ENCODE measurements at places on chromosomes 5 and 9.

- no peak for DNase-seq
These were observed 78.1 kb upstream of the SPATA31C2 start for GRCh38 chr9:88216126-88216995.

GRCh38 chr5:44542470-44542869 lies 153.2 kb upstream of the FGF10 start:
- no peak for DNase-seq

DNA sequence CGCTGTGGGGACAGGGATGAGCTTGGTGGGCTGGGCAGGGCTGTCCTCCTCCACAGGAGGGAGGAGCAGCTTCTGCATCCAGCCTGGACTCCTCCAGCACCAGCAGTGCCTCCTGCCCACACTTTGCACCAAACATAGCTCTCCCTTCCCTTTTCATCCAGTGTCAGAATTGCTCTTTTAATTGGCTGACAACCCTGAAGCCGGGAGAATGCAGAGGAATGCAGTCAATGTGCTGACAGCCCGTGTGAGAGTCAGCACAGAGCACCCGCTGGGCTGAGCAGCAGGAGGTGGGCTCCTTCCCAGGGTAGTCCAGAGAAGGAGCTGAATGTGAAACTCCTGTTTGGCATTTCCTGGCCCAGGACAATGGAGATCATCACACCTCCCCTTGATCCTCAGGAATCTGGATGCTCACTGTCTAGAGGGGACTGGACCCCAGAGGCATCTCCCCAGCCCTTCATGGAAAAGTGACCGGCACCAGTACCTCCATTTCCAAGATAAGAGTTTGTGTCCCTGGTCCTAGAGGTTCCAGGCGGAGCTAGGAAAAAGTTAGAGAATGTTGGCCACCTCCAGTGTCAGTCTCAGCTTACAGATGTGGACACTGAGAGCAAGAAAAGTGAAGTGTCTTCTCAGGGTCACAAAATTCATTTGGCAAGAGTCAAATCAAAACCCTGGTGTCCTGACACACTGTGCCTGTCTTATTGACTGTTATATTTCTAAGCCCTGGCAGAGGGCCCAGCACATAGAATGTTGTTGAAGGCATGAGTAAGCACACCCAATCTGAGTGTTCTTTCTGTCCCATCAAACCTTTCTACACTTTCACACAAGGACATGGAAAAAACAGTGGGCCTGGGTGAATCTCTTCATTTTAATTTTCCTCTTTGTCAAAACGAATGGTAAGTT lies 202.1 kb downstream of the SNX18 start:
- no peak for DNase-seq

DNA sequence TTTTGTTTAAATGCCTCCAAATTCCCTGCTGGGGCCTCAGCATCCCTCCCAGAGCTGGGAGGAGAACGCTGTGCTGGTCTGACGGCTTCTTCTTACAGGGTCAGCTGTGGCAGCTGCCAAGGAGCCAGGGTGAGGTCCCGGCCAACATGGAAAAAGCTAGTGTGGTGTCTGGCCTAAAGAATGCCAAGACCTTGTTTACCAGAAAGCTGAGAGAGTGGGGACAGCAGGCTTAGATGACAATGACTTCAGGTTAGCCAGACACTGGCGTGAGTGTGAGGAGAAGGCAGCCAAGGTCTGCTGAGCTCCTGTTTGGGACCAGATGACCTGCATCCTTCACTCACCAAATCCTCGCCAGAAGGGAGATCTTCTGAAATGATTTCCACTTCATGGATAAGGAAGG lies 112.5 kb downstream of the CRB2 start:
- no peak for DNase-seq

- no peak for DNase-seq
These were observed 7.5 kb upstream of the FAM120AOS start for GRCh38 chr9:93460689-93461413.

- DNase-seq, result no peak
These were observed 113.9 kb downstream of the ARRDC3 start for GRCh38 chr5:91269198-91269597.

DNA sequence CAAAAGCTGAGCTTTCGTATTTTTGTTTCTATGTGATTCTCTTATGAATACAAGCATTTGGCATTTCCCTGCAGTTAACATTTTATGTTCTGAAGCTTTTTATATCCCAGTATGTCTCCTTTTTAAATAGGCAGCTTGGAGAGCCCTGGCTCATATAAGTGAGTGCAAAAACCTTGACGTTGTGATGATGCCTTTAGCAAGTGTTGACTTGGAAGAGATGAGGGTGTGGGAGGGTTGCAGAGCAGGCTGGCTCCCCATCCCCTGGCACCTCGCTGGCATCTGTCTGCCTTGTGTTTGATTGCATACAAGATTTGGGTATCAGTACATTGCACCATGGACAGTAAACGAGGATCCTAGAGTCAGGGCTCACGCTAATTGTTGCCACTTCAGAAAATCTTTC lies 42.1 kb upstream of the DIRAS2 start:
- DNase-seq, result no peak

DNA sequence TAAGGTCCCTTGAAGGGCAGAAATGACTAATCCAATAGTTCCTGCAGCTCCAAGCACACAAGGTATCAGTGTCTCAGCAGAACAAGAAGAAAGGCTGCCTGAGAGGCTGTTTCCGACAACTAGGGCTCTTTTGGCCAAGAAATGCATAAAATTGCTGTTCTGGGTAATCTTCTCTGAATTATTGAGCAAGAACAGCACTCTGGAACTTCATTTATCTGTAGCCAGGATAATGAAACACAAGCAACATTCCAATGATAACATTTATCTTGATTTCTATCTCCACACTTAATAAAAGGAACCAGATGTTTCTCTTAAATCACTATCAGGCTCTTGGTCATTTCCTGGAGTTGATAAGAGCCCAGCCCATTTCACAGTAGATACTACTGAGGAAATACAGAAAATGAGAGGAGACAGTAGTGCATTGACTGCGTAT lies 17.0 kb upstream of the AUH start:
- DNase-seq, result no peak

DNA sequence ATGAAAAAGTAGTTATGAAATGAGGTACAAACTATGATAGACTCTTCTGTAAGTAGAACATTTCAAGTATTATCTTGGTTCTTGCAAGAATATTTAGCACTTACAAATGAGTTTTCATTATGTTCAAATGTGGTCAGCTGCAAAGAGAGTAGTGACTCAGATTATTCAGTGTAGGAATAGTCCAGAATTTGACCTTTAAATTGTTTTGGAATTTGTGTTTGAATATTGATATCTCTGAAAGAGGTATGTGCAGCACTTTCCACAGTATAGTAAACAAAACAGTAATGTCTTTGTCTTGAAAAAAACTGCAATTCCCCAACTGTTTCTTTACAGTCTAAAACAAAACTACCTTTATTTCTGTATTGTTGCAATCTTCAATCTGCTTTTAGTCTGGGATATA lies 56.1 kb downstream of the WDR70 start:
- no peak for DNase-seq

- DNase-seq, result no peak
These were observed 875.4 kb upstream of the WWC1 start for GRCh38 chr5:167415779-167416746.

GRCh38 chr5:31161781-31162181 lies 31.7 kb upstream of the CDH6 start:
- no peak for DNase-seq

- no peak for DNase-seq
These were observed 30.4 kb downstream of the GADD45G start for GRCh38 chr9:89634995-89635742.

- DNase-seq, result no peak
These were observed 193.7 kb upstream of the NREP start for GRCh38 chr5:111950660-111951059.

DNA sequence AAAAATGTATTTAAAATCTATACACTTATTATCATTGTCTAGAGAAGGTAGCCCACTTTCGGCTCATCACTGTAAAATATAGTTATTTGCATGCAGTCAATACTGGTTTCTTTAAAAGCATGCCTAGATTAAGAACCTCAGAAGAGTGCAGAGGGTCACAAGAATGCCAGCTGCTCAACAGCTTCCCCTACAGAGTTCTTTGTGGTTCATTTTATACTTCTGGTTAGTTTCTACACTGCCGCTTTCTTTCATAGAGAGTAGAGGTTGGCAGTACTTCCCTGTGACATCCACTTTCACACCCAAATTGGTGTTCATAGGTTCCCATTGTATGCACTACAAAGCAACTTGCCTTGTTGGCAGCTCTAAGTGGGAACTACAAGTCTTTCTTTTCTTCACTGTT lies 137.3 kb downstream of the KIAA0825 start:
- DNase-seq, result no peak

GRCh38 chr9:130891688-130892476 lies 4.7 kb downstream of the QRFP start:
- peak; percentile 24 for DNase-seq

GRCh38 chr5:87307796-87308423 lies 40.2 kb downstream of the RASA1 start:
- DNase-seq, result no peak

- DNase-seq, result no peak
These were observed 35.5 kb upstream of the CDKN2B start for GRCh38 chr9:22044583-22044982.

DNA sequence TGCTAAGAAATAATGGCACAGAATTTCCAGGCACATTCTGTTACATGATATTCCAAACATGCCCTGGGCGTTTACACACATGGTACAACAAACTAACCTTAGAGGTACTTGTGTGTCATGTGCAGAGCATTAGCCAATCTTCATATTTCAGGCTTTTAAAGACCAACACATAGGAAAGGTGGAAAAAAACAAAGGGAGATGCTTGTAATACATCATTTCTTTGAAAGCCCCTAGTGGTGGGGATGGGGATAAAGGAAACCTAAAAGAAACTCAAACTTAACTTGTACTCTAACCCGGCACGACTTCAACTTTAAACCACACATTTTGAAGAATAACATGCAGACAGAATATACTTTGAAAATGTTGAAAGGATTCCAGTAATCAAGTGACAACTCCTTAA lies 133.6 kb downstream of the PTPRD start:
- DNase-seq, result no peak

GRCh38 chr9:121283856-121284732 lies 16.1 kb downstream of the GSN start:
- DNase-seq, result no peak

- DNase-seq, result no peak
These were observed 14.6 kb downstream of the MRPS27 start for GRCh38 chr5:72305194-72306142.

GRCh38 chr9:96242811-96243210 lies 59.2 kb downstream of the HSD17B3 start:
- DNase-seq, result no peak

DNA sequence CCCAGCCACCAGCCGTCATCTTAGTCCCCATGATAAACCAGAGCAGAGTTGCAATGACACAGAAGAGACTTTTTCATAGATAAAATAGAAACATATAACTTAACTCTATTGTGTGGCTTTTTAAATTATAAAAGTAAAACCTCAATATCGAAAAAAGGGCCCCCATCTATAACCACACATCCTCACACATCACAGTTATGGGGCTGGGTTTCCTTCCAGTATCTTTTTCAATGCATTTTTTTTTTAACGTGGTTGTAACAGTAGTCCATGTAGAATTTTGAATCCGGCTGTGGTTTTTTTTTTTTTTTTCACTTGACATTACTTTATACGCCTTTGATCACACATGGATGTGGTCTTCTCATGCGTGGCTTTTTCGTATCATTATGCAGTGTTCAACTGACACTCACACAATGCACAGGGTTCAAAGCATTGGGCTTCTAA lies 77.4 kb downstream of the CFAP77 start:
- DNase-seq, result no peak

GRCh38 chr5:127440831-127441230 lies 76.6 kb upstream of the PRRC1 start:
- DNase-seq, result no peak

GRCh38 chr5:180519098-180519497 lies 24.9 kb downstream of the CNOT6 start:
- DNase-seq, result no peak

- DNase-seq, result no peak
These were observed 767.9 kb upstream of the CTNND2 start for GRCh38 chr5:12672141-12672540.

GRCh38 chr9:12737871-12738270 lies 36.9 kb upstream of the LURAP1L start:
- DNase-seq, result no peak

DNA sequence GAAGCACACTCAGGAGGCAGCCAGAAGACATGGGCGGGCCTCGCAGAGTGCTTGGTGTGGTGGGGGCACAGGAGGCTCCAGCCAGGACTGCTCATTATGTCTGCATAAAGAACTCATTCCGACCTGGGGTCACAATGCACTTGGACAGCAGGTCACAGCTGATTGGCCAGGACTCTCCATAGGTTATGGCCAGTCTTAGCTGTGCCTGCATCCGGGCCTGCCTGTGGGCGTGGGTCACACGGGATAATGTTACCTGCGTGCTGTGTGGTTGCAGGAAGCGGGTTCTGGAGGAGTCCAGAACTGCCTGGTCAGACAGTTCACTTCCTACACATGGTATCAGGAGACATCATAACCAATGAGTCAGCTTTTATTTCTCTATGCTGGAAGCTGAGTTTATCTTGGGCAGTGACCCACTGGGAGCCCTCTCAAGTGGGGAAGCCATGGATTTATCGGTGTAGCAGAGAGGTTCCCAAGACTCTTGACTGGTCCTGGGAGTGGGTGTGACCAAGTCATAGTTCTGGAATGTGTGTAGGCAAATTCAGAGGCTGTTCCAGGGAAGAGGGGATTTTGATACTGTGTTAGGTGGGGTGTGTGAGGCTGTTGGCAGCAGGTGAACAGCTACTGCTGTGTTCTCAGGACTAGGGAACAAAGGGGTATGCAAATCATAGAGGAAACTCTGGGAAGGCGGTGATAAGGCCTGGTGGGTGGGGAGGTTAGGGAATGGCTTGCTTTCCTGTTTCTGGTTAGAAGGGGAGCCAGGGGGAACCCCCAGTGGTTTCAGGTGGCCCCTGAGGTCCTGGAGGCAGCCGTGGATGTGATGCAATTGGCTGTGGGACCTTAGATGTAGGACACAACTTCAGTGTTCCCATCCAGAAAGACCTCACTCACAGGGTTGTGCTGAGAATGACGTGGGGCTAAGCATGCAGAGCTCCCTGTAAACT lies 51.3 kb downstream of the ARHGEF37 start:
- DNase-seq, result no peak

DNA sequence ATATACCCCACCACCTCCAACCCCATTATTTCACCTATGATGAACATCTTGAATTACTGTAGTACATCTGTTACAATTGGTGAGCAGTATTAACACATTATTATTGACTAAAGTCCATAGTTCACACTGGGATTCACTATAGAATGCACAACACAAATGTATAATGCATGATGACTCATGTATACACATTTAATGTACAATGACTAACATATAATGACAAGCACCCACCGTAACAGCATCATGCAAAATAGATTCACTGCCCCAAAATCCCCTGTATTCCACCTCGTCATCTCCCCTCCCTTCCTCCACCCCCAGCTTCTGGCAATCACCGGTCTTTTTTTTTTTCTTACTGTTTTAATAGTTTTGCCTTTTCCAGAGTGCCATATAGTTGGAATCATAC lies 47.1 kb upstream of the NEK6 start:
- DNase-seq, result no peak

- DNase-seq, result no peak
These were observed 14.0 kb downstream of the CCDC187 start for GRCh38 chr9:136289651-136290507.
